ENCODE measurements at places on chromosomes 6 and 20. TPM values are rescaled to one million over a fixed set of nuclear protein-coding genes. Genes with fewer than 3 reads are reported as not detected.
A peak's percentile ranks its signal among the peaks of the same experiment; 100 is the strongest.

DNA sequence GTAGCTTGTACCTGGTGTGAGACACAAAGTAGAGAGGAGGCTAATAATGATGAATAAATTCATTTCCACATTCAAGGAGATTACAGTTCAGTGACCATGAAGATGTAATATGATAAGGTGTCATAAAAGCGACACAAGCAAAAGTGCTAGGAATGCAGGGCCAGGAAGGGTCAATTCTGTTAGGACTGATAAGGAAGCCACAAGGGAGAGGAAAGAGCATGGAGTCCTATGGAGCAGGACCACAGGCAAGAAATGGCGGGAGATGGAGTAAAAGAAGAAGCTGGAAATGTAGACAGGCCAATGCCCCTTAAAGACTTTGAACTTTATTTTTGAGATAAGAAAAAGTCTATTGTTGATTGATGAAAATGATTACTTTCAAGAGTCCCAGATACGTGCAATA is 161.8 kb upstream of the KCNK16 start:
- DNase-seq, result no peak
- no peaks in the 10 kb centered on the region for H3K4me1 ChIP-seq
- H3K4me3 ChIP-seq, result no peak overlapping the region

- H3K27ac ChIP-seq, result no peak overlapping the region
- no peaks in the 10 kb centered on the region for H3K36me3 ChIP-seq
- no peak overlapping the region for H3K4me3 ChIP-seq
- no peaks in the 10 kb centered on the region for H3K27me3 ChIP-seq
- DNase-seq, result no peak
These were observed 20.5 kb upstream of the SNRPC start for GRCh38 chr6:34736823-34737222.

GRCh38 chr6:102944475-102944874 is 1551.0 kb downstream of the GRIK2 start:
- no peak for DNase-seq
- no peaks in the 10 kb centered on the region for H3K4me1 ChIP-seq

DNA sequence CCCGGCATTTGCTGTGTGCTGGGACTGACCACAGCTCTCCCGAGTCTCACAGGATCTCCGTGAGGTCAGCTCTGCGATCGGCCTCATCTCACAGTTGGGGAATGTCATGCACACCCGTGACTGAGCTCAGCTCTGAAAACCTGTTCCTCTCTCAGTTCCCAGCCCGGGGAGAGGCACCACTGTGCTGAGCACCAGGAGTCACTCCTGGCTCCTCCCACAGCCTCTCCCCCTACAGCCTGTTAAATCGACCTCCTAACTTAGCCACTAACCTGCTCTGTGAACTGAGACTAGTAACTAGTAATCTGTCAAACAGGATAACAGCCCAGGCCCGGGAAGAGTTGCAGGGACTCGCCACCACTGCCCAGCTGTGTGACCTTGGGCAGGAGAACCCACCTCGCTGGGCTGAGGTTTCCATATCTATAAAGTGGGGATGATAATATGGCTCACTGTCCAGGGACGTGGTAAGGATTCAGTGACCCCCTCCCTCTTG is 20.1 kb upstream of the NOL4L start:
- DNase-seq, result no peak
- H3K4me1 ChIP-seq, result no peaks in the 10 kb centered on the region
- no peak overlapping the region for H3K27ac ChIP-seq
- no peaks in the 10 kb centered on the region for H3K27me3 ChIP-seq
- no peak overlapping the region for H3K4me3 ChIP-seq

- H3K4me1 ChIP-seq, result no peaks in the 10 kb centered on the region
- H3K27ac ChIP-seq, result no peak overlapping the region
- no peaks in the 10 kb centered on the region for H3K27me3 ChIP-seq
- no peaks in the 10 kb centered on the region for H3K36me3 ChIP-seq
- H3K4me3 ChIP-seq, result no peak overlapping the region
These were observed 61.3 kb upstream of the EYA2 start for GRCh38 chr20:46833360-46833759.

DNA sequence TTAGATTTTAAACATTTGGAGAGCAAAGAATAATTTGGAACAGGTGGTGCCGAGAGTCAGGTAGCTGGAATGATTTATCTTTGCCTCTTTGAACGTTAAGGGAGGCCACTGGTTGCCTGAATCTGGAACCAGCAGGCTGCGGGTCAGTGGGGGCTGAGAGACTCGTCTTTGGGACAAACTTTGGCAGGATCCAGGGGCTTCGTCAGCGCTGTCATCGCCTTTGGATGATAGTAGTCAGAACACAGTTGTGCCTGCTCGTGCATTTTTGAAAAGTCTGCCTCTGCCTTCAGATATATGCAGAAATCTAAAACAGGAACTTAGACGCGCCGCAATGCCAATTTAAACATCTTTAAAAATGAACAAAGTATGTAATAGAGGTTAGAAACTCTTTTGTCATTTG is 5.0 kb downstream of the EYA2 start:
- no peak overlapping the region for H3K27ac ChIP-seq
- no peaks in the 10 kb centered on the region for H3K27me3 ChIP-seq
- H3K4me3 ChIP-seq, result no peak overlapping the region
- H3K4me1 ChIP-seq, result no peaks in the 10 kb centered on the region

DNA sequence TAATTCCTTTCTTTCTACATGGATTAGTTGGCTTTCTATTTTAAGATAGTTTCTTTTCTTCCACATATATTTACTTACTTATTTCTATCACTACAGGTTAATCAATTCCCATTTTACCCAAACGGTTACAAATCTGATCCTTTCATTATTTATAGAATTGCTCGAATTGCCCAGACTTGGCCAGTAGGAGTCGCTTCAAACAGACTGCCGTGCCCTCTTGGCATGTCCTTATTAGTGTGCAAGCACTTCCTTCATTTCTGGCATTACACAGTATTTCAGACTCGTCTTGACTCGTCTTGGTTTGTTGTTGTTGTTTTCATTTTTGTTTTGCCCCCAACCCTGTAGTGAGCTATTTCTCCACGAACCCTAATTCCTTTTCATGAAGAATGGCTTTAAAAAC is 74.6 kb downstream of the SAMD3 start:
- no peaks in the 10 kb centered on the region for H3K4me1 ChIP-seq
- H3K36me3 ChIP-seq, result peaks cover 32% of the 10 kb centered on the region
- H3K27ac ChIP-seq, result no peak overlapping the region
- H3K4me3 ChIP-seq, result no peak overlapping the region
- no peak for DNase-seq

DNA sequence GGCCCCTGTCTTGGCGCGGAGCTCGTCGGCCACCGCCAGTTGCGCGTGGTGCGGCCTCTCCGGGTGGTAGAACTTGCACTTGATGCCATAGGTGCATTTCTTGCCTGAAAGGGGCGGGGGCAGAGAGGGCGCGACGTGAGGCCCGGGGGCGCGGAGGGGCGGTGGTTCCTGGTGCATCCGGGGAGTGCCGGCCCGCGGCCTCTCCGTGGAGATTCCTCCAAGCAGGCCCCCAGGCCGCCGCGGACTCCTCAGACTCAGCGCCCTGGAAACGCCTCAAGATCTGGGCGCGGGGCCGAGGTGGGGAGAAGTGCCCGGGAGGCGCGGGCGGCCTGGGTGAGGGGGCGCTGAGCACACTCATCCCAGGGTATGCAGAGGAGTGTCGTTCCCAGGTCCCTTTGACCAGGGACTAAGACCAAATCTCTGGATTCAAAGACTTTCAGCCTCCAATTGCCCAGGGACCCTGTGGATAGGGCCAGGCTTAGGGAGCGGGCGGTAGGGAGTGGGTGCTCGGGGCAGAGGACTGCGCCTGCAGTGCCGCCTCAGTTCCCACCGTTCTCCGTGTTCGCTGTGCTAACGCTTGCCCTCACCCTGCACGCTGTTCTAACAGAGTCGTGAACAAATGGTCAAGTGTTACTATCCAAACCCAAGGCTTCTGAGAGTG is 33.3 kb downstream of the ZC3H12D start:
- no peaks in the 10 kb centered on the region for H3K27me3 ChIP-seq
- peaks cover 7% of the 10 kb centered on the region for H3K36me3 ChIP-seq
- no peaks in the 10 kb centered on the region for H3K4me1 ChIP-seq
- no peak overlapping the region for H3K27ac ChIP-seq
- DNase-seq, result peak; percentile 16

DNA sequence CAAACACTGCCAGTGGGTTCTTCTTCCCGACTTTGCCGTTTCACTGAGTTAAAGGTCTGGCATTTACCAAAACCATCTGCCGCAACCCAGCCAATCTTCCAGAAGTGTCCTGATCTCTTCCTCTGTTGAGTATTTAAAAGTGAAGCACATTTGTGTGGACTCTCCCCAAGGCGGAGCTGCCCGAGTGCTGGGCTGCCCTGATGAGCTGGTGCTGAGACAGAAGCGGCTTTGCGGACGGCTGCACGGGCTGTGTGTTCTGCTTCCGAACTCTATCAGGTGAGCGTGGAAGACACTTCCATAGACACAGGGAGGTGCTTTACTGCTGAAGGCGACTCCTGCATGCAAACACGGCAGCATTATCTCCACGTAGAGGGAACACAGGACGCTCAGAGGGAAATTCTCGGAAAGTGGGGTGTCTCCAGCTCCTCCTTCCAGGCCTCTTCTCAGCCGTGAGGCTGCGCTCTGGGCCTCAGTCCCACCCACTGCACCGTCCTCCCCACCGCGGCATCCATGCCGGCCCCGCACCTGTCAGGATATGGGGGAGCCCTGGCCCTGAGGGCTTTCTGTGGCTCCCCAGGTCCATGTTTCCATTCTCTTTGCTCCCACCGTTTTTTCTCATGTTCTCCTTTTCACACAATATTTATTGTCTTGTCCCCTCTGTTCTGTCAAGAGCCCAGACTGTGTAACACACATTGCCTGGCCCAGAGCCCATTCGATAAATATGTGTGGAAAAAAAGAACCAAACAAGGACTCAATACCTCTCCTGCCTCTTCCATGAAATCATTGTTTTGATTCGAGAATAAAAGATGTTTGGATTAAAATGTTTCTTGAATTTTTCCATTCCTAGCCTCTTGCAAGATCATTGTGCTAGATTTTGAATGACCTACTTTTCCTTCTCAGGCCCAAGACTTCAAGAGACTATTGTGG is 205.1 kb downstream of the DLL1 start:
- H3K4me1 ChIP-seq, result peaks cover 23% of the 10 kb centered on the region
- no peaks in the 10 kb centered on the region for H3K36me3 ChIP-seq
- DNase-seq, result no peak
- H3K4me3 ChIP-seq, result no peak overlapping the region
- no peaks in the 10 kb centered on the region for H3K27me3 ChIP-seq
- no peak overlapping the region for H3K27ac ChIP-seq

- no peak overlapping the region for H3K27ac ChIP-seq
- no peak for DNase-seq
These were observed 40.9 kb downstream of the JAG1 start for GRCh38 chr20:10632721-10633509.

GRCh38 chr6:11283629-11284028 is 51.2 kb upstream of the NEDD9 start:
- no peak overlapping the region for H3K27ac ChIP-seq
- no peaks in the 10 kb centered on the region for H3K36me3 ChIP-seq
- peaks cover 2% of the 10 kb centered on the region for H3K4me1 ChIP-seq
- no peak overlapping the region for H3K4me3 ChIP-seq
- no peaks in the 10 kb centered on the region for H3K27me3 ChIP-seq
- DNase-seq, result no peak

- no peak overlapping the region for H3K4me3 ChIP-seq
- H3K27ac ChIP-seq, result no peak overlapping the region
- H3K27me3 ChIP-seq, result no peaks in the 10 kb centered on the region
- no peaks in the 10 kb centered on the region for H3K4me1 ChIP-seq
- no peaks in the 10 kb centered on the region for H3K36me3 ChIP-seq
These were observed 7.3 kb upstream of the BPIFB3 start for GRCh38 chr20:33046412-33046811.

The PDE10A gene
- total RNA-seq, result not detected

The HTR1E gene
- not detected for total RNA-seq

The L3MBTL1 gene
- total RNA-seq, result 5.2 TPM

The TOX2 gene
- total RNA-seq, result 0.39 TPM

The IYD gene
- not detected for total RNA-seq

The ATP6V1G2 gene
- 0.94 TPM for total RNA-seq

All from CD8-positive, alpha-beta memory T cell (primary cell).